Stimulated activated CD4-positive, alpha-beta T cell treated with anti-CD3 and anti-CD28 coated beads, TNF-alpha, amount 100 ng/mL, for 48 hours (primary cell): ENCODE measurements at places on chromosomes 6 and 20.

DNA sequence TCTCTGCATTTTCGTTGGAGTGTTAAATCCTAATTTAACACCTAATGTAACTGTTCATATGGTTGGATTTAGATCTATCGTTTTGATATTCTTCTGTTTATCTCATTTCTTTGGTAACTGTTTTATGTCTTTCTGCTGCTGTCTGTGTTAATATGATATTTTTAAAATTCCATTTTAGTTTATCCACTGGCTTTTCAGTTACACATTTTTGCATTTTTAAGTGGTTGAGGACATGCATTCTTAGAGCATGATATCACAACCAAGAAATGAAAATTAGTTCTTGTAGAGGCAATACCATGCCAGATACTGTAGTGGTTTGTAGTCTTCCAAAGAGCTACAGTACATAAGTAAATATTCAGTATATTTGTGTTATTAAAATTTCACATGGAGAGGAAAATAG is 58.6 kb downstream of the LIN28B start:
- no peak for DNase-seq

DNA sequence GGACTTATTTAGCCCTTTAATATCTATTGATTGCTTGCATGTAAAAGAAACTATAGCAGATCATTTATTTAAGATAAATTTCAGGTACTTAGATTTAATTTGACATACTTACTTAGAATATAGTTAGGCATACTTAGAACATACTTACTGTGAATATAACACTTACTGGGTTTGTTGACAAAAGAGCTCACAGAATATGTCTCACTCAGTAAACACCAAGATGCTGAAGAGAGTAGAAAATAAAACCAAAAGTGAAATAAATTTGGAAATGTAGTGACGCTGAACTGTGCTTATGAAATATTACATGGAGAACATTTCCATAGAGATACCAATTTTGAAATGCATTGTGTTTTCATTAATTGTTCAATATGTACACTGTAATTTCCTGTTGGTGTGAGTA is 615.4 kb upstream of the MAN1A1 start:
- no peak for DNase-seq

DNA sequence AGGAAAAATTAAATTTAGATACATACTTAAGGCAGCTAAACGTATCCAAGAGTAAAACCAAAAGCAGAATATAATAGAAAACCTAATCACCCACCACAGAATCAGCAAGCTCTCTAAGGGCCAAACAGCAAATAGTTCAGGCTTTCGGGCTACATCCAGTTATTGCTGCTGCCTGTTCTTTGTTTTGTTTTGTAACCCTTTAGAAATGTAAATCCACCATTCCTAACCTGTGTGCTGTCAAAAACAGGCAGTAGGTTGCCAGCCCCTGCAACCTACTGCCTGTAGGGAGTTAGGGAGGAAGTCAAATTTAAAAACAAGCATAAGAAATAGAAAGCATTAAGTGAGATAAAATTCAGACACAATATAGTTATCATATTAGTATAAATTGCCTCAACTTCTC is 225.9 kb downstream of the PTPRT start:
- DNase-seq: no peak

DNA sequence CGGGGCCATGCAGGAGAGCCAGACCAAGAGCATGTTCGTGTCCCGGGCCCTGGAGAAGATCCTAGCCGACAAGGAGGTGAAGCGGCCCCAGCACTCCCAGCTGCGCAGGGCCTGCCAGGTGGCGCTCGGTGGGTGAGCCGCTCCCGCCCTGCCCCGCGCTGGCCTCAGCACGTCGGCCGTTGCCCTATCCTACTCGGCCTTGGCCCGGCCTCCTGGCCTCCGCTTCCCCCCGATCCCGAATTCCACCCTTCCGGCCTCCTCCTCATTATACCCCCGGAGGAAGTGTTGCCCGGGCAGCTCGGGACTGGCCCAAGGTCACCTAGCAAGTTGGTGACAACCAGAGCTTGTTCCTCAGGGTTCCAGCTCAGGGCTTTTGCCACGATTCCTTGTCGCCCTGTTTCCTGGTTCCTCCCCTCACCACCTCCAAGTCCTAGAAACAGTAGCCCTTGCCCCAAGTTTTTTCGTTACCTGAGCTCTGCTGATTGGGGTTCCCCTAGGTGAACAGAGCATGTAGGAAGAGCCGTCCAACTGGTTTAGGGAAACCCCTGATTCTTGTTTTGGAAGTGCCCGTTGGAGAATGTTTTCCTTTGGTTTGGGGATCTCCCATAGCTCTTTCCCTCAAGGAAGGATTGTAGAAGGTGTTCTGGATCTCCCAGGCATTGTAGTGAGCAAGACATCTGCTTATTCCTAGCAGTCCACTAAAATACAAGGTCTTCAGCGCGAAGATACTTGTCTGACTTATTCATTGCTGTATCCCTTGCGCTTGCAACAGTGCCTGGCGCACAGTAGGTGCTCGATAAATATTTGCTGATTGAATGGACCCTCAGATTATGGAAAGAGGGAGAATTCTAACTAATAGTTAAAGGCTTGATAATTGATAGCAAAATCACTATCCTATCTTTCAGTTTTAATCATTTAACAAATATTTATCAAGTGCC is 641 bp downstream of the ARFGEF2 start:
- no peak for DNase-seq

- DNase-seq: no peak
Observed at GRCh38 chr6:133339543-133340384, 98.6 kb downstream of the EYA4 start.

DNA sequence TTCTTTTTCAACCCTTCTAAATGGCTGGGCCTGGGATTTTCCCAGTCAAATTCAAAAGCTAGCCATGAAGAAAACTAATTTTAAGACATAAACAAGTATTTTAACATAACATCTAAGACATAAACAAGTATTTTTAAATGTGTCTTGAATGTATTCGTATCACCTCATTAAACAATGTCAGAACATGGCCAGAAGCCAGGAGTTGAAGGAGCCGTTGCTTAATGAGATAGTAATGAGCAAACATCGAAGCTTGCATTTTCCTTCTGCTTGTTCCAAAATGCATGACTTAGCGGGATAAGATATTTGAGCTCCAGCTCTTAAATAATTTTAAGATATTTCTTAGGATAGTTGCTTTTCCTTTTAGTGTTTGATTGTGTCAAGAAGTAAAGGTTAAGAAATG is 4.2 kb upstream of the RNF182 start:
- no peak for DNase-seq

GRCh38 chr20:48725555-48725991 is 102.2 kb downstream of the PREX1 start:
- no peak for DNase-seq

GRCh38 chr6:99589290-99589672 is 17.4 kb upstream of the PRDM13 start:
- no peak for DNase-seq

GRCh38 chr6:30202366-30202765 is 10.8 kb downstream of the TRIM26 start:
- DNase-seq: no peak

DNA sequence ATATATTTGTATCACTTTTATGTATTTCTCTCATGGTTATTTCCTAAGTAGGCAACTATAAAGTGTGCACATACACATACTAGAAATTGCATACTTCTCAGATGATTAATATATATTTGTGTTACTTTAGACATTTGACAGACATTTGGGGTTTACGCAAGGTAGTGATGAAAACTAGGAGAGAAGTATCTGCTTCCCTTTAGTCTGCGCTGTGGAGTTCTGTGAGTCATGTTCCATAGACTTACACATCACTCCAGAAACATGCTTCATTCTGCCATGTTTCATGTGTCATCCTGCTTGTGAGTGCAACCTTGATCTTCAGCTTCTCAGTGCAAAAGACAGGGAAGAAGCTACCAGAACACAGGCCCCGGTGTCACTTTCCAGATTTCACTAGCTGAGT is 200.7 kb upstream of the BMP2 start:
- no peak for DNase-seq

GRCh38 chr6:14333556-14334305 is 216.2 kb downstream of the CD83 start:
- no peak for DNase-seq

DNA sequence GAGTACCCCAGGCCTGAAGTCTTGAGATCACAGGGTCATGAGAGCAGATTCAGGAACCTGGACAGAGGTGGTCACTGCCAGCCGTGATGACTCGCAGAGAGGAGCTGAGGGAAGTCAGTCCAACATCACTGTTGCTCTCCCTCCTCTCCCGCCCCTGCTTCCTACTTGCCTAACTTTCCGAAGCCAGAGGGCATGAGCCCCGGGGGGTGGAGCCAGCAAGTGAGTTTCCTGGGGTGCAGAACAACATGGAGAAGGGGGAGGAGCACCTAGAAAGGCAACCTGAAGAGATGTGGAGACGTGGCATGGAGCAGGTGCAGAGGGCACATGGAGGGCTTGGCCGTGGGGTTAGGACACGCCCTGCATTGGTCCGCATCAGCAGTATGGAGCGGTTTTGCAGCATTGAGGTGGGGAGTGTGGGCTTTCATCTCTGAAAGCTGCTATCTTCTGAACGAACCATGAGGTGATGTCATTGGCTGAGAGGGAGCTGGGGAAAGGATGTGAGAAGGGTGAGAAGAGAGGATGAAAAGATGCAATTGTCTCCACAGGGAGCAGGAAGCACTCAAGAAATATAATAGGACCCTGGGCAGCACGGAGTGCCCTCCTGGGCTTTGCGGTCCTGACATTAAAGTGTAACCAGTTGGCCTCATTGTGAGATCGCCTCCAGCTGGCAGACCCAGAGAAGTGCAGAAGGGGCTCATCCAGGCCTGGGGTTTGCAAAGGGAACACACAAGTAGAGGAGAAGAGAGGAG is 25.0 kb downstream of the GDAP1L1 start:
- DNase-seq: no peak

DNA sequence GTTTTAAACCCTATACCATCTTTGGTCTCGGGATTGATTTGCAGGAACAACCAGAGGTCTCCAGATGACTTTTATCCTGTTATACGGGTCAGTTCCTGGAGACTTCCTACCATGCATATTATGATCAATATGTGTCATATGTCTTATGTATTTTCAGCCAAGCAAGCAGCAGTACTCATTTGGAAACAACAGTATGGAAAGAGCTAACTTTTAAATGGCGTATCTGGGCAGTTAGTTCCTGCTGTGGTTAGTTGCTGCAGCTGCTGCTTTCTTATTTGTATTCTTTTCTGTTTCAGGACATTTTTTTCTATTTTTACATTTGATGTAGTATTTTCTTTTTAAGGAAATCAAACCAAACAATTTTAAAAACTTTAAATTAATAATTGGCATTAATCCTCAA is 207.5 kb downstream of the MANEA start:
- no peak for DNase-seq

DNA sequence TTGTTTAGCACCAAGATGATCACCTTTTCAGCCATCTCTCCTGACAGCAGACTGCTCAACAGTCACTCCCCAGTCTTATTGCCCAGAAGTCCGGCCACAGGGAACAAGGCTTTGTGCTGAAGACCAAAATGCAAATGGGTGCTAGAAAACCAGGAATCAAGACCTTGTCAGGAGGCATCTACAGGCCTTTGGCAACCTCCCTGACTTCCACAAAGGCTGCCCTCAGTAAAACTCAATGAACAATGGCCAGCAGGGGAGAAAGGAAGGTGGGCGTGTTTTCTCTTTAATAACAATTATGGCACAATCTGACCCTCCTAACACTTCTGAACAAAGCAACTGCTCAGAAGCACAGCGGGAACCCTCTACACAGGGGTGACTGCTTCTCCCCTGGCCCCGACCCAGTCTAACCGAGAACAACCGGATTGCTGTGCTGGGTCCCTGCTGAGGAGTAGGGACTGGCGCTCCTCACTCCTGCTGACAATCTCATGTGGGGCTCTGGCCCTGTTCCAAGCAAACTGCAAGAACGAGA is 41.6 kb downstream of the PLCG1 start:
- no peak for DNase-seq

GRCh38 chr6:30615219-30615957 is 1.7 kb downstream of the PPP1R10 start:
- no peak for DNase-seq

DNA sequence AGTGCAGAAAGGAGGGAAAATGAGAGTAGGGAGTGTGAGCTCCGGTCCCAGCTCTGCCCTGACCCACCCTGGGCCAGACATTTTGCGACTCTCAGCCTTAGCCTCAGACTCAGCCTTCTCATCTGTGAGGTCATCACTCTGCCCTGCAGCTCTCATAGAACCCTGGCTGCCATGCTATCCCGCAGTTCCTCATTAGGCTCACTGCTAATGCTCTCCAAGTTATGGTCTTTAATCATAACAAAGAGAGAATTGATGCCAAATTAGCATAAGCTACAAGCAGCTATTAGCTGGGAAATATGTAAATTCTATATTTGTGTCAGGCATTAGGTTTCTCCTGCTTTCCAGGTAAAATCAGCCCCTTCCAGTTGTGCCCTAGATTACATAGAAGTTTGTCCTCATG is 46.5 kb upstream of the MLN start:
- no peak for DNase-seq

DNA sequence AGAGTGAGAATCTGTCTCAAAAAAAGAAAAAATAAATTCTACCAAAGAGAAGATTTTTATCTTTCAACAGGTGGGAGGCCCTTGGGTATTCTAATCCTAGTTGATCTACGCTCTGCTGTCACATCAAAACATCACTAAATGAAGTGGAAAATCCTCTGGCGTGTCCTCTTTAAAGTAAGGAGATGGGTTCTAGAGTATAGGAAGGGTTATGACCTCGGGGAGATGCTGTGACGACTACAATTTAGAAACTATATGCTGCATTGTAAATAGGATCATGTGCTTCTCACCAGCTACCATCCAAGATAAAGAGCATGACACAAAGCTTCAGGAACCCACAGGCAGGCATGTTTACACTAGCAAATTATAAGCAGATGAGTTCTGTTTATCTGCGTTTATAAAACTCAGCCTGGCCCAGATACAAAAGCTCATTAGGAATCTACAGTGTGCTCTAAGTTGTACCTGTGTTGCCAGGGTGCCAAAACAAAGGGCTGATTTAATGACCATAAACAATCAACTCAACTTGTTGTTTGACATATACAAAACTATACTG is 197.1 kb upstream of the PLN start:
- no peak for DNase-seq

DNA sequence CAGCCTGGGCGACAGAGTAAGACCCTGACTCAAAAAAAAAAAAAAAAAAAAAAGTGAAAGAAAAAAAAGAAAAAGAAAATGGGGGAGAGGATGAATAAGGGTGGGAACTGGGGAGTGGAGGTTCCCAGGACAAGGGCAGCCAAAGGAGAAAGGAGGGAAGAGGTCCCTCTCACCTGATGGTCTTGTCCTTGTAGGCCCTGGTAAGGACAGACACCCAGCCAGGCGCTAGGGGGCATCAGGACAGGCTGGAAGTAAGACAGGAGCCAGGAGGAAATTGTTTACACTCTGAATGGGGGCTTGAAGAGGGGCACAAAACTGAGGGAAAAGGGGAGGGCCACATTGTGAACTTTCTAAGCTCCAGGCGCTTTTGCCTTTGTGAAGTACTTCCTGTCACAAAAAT is 2.3 kb upstream of the ALDH5A1 start:
- DNase-seq: no peak

GRCh38 chr20:9228774-9229450 is 160.0 kb downstream of the PLCB4 start:
- DNase-seq: no peak

GRCh38 chr20:48722737-48723191 is 105.0 kb downstream of the PREX1 start:
- DNase-seq: no peak
